ENCODE measurements at places on chromosomes 16 and 17.

- no peak for DNase-seq
These were observed 10.9 kb upstream of the UBALD2 start for GRCh38 chr17:76254275-76254674.

- no peak for DNase-seq
These were observed 61.7 kb downstream of the ARHGAP44 start for GRCh38 chr17:12850996-12851395.

DNA sequence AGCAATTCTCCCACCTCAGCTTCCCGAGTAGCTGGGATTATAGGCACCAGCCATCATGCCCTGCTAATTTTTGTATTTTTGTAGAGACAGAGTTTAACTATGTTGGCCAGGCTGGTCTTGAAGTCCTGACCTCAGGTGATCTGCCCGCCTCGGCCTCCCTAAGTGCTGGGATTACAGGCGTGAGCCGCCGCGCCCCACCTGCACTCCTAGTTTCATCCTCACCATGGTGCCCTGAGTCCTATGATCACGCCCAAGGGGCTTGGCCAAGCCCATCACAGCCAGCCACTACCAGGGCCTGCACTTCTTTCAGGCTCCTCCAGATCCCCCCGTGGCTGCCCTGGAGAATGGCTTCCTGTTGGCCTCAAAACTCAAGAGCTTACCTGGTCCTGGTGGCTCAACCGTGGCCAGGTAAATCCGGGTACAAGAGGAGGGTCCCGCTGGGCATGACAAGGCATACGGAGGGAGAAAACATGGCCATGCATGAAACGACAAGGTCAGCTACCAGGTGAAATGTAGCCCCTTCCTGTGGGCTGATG is 20.4 kb upstream of the TFAP4 start:
- DNase-seq, result no peak

DNA sequence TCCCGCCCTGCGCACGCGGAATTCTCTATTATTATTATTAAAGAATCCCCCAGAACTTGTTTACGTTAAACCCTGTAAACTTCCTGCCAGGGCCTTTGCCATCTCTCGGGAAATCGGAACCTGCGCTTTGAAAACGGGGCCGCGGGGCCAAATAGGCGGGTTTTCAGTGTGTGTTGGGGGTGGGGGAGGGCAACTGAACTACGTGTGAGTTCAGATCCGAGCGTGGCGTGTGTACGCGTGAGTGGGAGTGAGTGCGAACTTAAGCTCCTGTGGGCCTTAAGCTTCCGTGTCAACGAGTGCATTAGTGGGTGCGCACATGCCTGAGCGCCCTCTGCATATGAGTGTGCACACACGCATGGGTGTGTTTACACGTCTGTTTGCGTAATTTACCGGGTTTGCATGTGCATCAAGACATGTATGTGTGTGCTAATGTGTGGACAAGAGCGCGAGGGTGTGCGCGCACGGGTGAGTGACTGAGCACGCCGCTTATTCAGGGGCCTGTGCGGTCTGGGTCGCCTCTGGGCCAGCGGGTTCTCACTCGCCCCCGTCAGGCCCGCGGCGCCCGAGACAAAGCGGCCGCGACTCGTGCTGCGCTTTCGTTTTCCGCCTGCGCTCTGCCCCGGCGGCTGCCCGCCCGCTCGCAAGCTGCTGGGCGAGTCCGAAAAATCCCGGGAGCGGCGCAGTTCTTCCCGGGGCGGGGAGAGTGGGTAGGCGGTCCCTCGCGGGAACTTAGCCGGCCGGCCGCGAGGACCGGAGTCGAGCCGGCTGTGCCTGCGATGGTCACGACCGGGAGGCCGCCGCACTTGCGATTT is 1.2 kb upstream of the FOXF1 start:
- DNase-seq, result peak; percentile 20

- no peak for DNase-seq
These were observed 11.5 kb upstream of the RIPOR1 start for GRCh38 chr16:67517155-67517445.

GRCh38 chr16:30731411-30731810 is 16.8 kb upstream of the PHKG2 start:
- DNase-seq, result no peak

GRCh38 chr17:38898291-38898679 is 27.1 kb upstream of the LASP1NB start:
- no peak for DNase-seq

DNA sequence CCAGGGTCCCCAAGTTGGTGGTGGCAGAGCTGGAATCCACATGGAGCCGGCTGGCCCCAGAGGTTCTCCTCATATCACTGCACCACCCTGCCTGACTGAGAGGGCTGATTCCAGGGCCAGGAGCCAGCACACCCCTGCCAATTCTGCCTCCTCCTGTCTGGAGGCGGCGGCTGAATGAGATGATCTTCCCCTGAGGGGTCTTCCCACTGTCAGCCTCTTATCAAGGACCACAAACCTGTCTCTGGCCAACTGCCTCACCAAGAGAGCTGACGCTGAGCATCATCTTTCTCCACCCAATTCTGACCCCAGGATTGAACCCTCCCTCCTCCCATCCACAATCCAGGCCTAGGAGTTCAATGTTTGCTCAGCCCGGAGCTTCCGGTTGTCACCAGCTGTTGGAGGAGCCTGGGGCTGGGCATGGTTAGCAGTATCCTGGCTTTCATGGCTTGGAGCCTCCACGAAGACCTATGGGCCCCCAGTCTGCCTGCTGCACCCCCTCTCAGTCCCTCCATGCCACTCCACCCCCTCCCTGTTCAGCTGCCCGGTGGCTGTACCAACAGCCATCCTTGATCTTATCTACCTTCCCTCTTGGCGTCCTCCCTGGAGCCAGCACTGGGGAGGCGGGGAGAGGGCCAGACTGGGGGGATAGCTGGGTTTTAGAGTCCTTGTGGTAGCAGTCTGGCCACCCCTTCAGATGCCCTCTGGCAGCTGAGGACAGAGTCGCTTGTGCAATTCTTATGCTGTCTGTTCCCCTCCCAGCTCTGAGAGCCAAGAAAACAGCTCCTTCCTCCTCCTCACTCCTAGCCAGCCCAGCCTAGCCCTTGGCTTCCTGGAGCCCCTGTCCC is 25.6 kb downstream of the ABCC3 start:
- peak; percentile 33 for DNase-seq

DNA sequence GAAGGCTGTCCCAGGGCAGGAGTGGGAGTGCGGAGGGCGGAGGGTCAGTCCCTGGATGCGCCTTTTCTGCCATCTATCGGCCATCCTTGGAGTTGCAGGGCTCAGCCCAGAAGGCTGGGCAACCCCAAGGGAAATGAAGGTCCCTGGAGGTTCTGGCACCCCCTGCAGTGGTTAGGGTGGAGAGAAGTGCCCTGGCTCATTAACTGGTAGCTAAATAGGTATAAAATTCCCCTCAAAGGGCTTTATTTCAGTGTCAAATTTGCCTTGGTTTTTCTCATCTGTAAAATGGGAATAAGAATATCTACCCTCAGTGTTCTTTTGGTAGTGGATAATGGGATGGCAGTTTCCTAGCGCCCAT is 22.4 kb downstream of the C17orf75 start:
- peak; percentile 80 for DNase-seq

- no peak for DNase-seq
These were observed 787 bp downstream of the PRKAR1A start for GRCh38 chr17:68512960-68513474.

DNA sequence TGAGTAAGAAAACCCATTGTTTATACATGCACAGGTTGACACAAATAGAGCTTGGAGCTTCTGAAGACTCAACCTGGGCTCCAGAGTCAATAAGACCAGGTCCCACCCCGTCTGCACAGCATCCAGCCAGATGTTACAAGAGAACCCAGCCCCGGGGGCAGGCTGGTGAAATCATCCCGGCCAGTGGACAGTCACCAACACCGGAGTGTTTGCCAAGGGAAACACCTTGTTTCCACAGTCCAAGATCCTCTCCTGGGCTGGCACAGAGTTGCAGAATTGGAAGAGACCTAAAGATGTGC is 90.3 kb downstream of the RAB11FIP4 start:
- no peak for DNase-seq
